ENCODE measurements at places on chromosomes 1 and 21. TPM values are rescaled to one million over a fixed set of nuclear protein-coding genes. Genes with fewer than 3 reads are reported as not detected.
A peak's percentile ranks its signal among the peaks of the same experiment; 100 is the strongest.

CYP2J2 gene
- 3.5 TPM for total RNA-seq

FCRL5 gene
- total RNA-seq = not detected

GLIS1 gene
- 0.55 TPM for total RNA-seq

MYOG gene
- total RNA-seq = not detected

ANKRD35 gene
- 1.2 TPM for total RNA-seq

FCGR3B gene
- not detected for total RNA-seq

OLFML2B gene
- total RNA-seq = 4.6 TPM

BARHL2 gene
- not detected for total RNA-seq

PTCH2 gene
- under 0.01 TPM for total RNA-seq

DRAXIN gene
- not detected for total RNA-seq

CFHR1 gene
- total RNA-seq = not detected

GRCh38 chr1:22702296-22703085 is 8.1 kb upstream of the EPHB2 start:
- H3K4me3 ChIP-seq = no peak overlapping the region
- H3K27ac ChIP-seq = no peak overlapping the region
- peak; percentile 43 for DNase-seq
- peaks cover 9% of the 10 kb centered on the region for H3K4me1 ChIP-seq
- no peaks in the 10 kb centered on the region for H3K36me3 ChIP-seq
- no peaks in the 10 kb centered on the region for H3K27me3 ChIP-seq

DNA sequence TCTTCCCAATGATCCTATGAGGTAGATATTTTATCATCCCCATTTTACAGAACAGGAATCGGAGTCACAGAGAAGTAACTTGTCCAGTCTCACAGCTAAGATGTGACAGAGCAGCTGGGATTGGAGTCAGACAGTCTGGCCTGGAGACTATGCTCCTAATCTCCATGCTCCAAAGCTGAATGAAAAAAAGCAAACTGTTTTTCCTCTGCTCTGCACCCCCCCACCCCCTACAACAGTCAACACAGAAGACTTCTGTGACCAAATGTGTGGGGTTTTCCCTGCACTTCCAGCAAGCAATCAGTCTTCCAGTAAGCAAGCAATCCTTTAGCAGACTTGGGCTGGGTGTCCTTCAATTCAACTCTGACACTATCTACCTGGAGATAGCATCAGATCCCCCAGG is 33.2 kb downstream of the KIRREL1 start:
- no peaks in the 10 kb centered on the region for H3K36me3 ChIP-seq
- H3K27me3 ChIP-seq = no peaks in the 10 kb centered on the region
- DNase-seq = no peak
- H3K4me3 ChIP-seq = no peak overlapping the region
- peaks cover 16% of the 10 kb centered on the region for H3K4me1 ChIP-seq

- no peak for DNase-seq
- peaks cover 24% of the 10 kb centered on the region for H3K36me3 ChIP-seq
- H3K27ac ChIP-seq = no peak overlapping the region
- H3K4me1 ChIP-seq = no peaks in the 10 kb centered on the region
- no peaks in the 10 kb centered on the region for H3K27me3 ChIP-seq
Measured at GRCh38 chr1:197632651-197633050, 142.6 kb downstream of the DENND1B start.

DNA sequence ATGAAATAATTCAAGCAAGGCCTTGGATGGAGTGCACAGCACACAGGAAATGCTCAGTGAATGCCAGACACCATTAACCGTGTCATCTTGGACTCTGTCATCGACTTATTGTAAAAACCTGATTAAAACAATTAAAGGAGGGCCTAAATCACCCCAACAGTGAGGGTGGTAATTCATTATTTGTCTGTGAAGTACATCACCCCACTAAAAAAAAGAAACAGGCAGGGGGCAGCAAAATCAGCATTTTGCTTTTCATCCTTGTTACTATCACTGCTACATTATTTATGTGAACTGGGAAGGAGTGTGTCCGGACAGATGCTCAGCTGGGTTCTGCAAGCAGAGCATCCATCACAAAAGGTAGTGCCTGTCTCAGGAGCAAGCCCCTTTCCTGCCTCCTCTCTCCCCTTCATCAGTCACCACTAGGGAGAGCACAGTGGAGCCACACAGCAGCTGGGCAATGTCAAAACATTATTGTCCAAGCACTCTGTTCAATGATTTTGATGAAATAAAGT is 98.5 kb downstream of the RERE start:
- H3K27me3 ChIP-seq = no peaks in the 10 kb centered on the region
- no peaks in the 10 kb centered on the region for H3K36me3 ChIP-seq
- peaks cover 5% of the 10 kb centered on the region for H3K4me1 ChIP-seq

DNA sequence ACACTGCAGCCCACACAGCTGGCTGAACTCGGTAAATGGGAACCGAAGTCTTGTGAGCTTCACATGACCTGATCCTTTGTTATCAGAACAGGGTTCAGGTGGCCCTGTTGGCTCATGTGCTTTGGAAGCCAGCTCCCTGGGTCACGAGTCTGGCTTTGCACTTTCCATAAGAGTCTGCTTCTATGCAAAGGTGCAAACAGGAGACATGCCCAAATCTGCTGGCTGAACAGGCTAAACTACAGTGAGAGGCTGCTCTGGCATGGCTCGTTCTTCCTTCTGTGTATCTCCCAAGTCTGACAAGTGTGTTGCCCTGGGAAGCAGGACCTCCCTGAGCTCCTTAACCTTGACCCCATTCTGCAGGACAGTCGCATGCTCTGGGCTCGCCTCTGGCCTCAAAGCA is 549.6 kb downstream of the KIF26B start:
- H3K4me3 ChIP-seq = no peak overlapping the region
- no peaks in the 10 kb centered on the region for H3K27me3 ChIP-seq
- no peak for DNase-seq
- no peak overlapping the region for H3K27ac ChIP-seq
- H3K4me1 ChIP-seq = no peaks in the 10 kb centered on the region

DNA sequence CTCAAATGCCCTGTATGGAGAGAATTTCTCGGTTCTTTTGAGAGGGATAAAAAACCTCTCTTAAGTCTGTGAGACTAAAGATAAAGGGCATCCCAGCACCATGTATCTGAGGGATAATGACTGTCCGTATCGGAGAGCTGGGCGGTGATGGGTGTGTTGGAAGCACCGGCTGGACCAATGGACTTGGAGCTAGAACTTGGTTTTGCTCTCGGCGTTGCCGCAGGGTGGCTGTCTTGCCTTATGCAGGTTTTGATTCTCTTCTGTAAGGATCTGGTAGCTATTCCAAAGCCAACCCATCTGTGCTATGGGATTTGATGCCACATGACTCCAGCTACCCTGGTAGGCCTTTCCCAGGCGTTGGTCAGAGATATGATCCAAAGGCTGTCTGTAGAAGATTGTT is 348.8 kb downstream of the KIF26B start:
- H3K27ac ChIP-seq = no peak overlapping the region
- no peaks in the 10 kb centered on the region for H3K27me3 ChIP-seq
- H3K4me1 ChIP-seq = no peaks in the 10 kb centered on the region
- no peak for DNase-seq
- no peak overlapping the region for H3K4me3 ChIP-seq

- H3K36me3 ChIP-seq = peaks cover 79% of the 10 kb centered on the region
- H3K4me1 ChIP-seq = peaks cover 17% of the 10 kb centered on the region
- no peak overlapping the region for H3K27ac ChIP-seq
- DNase-seq = no peak
- no peak overlapping the region for H3K4me3 ChIP-seq
- H3K27me3 ChIP-seq = no peaks in the 10 kb centered on the region
Measured at GRCh38 chr1:37549341-37549740, 4.8 kb downstream of the SNIP1 start.

DNA sequence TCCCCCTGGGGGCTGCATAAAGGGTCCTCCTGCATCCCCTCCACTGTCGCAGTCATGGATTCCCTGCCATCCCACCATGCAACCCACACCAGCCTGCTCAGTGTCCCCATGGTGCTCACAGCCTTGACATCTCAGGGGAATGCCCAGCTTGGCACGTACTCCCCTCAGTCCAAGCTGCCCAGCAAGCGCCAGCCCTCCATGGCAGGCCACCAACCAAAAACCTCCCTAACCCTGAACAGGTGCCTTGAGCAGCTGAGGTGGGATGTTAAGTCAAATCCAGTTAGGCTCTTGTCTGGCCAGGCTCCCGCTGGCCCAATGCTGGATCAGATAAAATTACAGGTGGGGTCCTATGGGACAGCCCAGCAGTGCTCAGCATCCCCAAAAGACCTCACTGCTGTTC is 341 bp downstream of the VTCN1 start:
- no peaks in the 10 kb centered on the region for H3K36me3 ChIP-seq
- peaks cover 20% of the 10 kb centered on the region for H3K4me1 ChIP-seq
- DNase-seq = no peak
- no peak overlapping the region for H3K4me3 ChIP-seq

DNA sequence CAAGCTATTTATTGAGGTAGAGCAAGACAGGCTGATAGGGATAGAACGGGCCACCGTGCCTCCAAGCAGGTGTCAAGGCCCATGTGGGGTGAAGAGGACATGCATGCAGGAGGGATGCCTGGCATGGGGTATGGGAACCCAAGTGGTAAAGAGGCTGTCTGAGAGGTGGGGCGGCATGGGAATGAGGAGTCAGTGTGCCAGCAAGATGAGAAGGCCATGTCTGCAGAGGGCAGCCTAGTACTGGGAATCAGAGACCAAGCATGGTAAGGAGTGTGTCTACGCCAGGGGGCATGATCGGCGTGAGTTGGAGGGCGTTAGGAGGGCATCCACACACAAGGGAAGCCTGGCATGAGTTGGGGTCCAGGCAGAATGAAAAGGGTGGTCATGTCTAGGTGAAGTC is 303.7 kb upstream of the PLD5 start:
- H3K27me3 ChIP-seq = no peaks in the 10 kb centered on the region
- H3K27ac ChIP-seq = no peak overlapping the region
- H3K4me3 ChIP-seq = no peak overlapping the region
- H3K4me1 ChIP-seq = no peaks in the 10 kb centered on the region
- H3K36me3 ChIP-seq = no peaks in the 10 kb centered on the region
- no peak for DNase-seq

GRCh38 chr1:173454966-173455524 is 22.1 kb upstream of the PRDX6 start:
- no peak overlapping the region for H3K4me3 ChIP-seq
- no peaks in the 10 kb centered on the region for H3K27me3 ChIP-seq
- H3K36me3 ChIP-seq = peaks cover 4% of the 10 kb centered on the region
- no peaks in the 10 kb centered on the region for H3K4me1 ChIP-seq

GRCh38 chr1:12152113-12152891 is 14.5 kb upstream of the TNFRSF1B start:
- DNase-seq = no peak
- no peaks in the 10 kb centered on the region for H3K36me3 ChIP-seq
- H3K4me1 ChIP-seq = peaks cover 57% of the 10 kb centered on the region
- no peak overlapping the region for H3K4me3 ChIP-seq
- H3K27me3 ChIP-seq = peaks cover 6% of the 10 kb centered on the region

DNA sequence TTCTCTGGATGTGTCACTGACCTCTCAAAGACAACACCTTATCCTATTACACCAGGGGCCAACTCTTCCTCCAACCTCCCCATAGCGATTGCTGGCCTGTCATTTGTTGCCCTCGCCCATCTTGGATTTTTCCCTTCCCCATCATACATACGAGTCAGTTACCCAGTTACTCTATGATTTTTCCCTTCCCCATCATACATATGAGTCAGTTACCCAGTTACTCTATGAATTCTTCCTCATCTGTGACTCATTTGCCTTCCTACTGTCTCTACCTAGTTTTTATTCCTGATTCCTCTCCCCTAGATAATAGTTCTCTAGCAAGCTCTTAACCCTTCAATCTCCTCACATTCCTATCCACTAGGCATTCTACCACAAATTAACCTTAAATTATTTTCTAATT is 178.8 kb downstream of the NR5A2 start:
- H3K4me3 ChIP-seq = no peak overlapping the region
- no peaks in the 10 kb centered on the region for H3K4me1 ChIP-seq
- no peak overlapping the region for H3K27ac ChIP-seq
- no peaks in the 10 kb centered on the region for H3K36me3 ChIP-seq
- no peaks in the 10 kb centered on the region for H3K27me3 ChIP-seq

- H3K4me1 ChIP-seq = peaks cover 49% of the 10 kb centered on the region
- no peak overlapping the region for H3K4me3 ChIP-seq
- H3K27ac ChIP-seq = no peak overlapping the region
- DNase-seq = no peak
Measured at GRCh38 chr21:34589511-34590282, 25.2 kb downstream of the RCAN1 start.

GRCh38 chr1:154207262-154207661 is 1.1 kb upstream of the CFAP141 start:
- H3K36me3 ChIP-seq = peaks cover 76% of the 10 kb centered on the region
- no peaks in the 10 kb centered on the region for H3K27me3 ChIP-seq
- no peak overlapping the region for H3K27ac ChIP-seq

GRCh38 chr1:225250432-225250831 is 177.4 kb downstream of the LBR start:
- H3K27me3 ChIP-seq = no peaks in the 10 kb centered on the region
- H3K36me3 ChIP-seq = no peaks in the 10 kb centered on the region
- no peak overlapping the region for H3K27ac ChIP-seq

DNA sequence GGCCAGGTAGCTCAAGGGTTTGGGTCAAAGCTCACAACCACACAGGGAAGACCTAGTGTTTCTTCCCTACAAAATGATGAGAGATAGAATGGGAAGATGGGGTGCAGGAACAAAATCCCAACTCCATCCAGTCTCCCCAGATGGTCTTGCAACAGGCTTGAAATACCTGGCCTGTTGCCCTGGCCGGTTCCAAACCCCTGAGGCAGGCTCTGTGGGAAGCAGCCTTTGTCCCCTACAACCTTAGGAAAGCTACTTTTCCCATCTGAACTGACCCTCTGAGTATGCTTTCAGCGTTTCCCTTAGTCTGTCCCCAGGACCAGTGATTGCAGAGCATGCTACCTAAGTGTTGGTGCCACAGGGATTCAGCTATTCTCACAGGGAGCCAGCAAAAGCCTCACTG is 104.0 kb downstream of the GDAP2 start:
- H3K27me3 ChIP-seq = no peaks in the 10 kb centered on the region
- no peak overlapping the region for H3K4me3 ChIP-seq
- no peaks in the 10 kb centered on the region for H3K36me3 ChIP-seq
- DNase-seq = no peak

- DNase-seq = peak; percentile 49
- H3K4me3 ChIP-seq = no peak overlapping the region
- no peaks in the 10 kb centered on the region for H3K27me3 ChIP-seq
- H3K36me3 ChIP-seq = no peaks in the 10 kb centered on the region
- H3K4me1 ChIP-seq = peaks cover 7% of the 10 kb centered on the region
Measured at GRCh38 chr1:159829273-159829634, 2.6 kb downstream of the SLAMF8 start.

DNA sequence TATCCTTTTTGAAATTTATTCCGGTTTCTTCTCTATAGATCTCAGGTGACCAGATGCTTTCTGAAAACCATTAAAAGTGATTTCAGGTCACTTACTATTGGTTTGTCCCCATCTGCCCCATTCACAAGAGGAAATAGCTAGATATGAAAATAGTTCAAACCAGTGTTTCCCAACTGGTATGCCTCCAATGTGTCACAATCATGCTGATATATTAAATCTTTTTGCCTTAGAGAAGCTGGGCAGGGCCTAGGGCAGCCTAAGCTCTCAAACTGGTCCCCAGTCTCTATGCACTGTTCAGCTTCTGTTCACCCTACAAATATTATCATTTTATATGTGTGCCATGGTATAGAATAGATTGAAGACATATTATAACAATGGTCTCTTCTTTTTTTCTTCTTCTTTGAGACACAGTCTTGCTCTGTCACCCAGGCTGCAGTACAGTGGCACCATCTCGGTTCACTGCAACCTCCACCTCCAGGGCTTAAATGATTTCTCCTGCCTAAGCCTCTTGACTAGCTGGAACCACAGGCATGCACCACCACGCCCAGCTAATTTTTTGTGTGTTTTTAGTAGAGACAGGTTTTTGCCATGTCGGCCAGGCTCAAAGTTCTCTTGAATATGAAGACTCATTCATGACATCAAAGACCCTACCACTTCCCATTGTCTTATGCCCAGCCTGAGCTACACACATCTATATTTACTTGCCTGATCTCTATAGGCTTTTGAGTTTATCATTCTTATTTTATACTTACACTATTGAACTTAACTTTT is 15.7 kb downstream of the PTPN22 start:
- DNase-seq = no peak
- H3K27me3 ChIP-seq = no peaks in the 10 kb centered on the region
- H3K27ac ChIP-seq = no peak overlapping the region
- no peaks in the 10 kb centered on the region for H3K4me1 ChIP-seq

Data from stomach (tissue), 19 donors.